ENCODE measurements at places on chromosomes 6 and 20. TPM values are rescaled to one million over a fixed set of nuclear protein-coding genes. Genes with fewer than 3 reads are reported as not detected.
A peak's percentile ranks its signal among the peaks of the same experiment; 100 is the strongest.

Gene BHLHE23
- not detected for polyA plus RNA-seq

Gene TBXT
- not detected for polyA plus RNA-seq

Gene VAPB
- 64.3 TPM for polyA plus RNA-seq

- peak; percentile 22 for DNase-seq
Measured at GRCh38 chr6:85670573-85670972, 27.9 kb upstream of the SYNCRIP start.

DNA sequence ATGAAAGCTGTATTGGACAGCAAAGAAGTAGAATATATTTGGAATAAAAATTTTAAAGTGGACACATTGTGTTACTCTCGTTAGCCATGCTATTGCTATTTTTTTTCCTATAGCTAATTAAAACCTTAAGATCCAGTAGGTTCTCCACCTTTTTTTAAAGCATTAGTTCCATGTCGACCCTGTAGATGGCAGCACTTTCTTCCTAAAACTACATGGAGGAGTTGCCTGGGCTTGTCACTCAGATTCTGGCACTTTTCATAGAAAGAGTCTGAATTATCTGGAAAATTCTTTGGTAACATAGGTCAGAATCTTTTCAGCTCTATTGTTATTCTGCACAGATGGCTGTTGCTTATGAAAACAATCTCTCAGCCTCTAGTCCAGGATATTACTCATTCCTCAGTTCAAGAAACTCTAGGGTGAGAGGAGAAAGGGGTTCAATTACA lies 42.0 kb upstream of the ESR1 start:
- DNase-seq = peak; percentile 50

DNA sequence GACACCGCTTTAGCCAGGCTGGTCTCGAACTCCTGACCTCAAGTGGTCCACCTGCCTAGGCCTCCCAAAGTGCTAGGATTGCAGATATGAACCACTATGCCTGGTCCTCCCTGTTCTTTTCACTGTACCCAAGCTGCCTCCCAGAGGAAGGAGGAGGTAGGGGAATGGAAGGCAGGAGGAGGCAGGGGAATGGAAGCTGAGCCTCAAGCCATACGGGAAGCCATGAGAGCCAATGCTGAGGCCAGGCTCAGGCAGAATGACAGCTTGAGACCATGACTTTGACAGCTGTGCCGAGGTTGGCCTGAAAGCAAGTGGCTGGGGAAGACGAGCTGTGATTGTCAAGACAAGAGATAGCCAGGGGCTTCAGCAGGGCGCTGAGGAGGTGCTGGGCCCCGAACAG lies 13.6 kb upstream of the ZNF335 start:
- DNase-seq = no peak

- no peak for DNase-seq
Measured at GRCh38 chr6:34247481-34248197, 1.2 kb downstream of the SMIM29 start.

- no peak for DNase-seq
Measured at GRCh38 chr20:6868861-6869260, 101.4 kb downstream of the BMP2 start.

DNA sequence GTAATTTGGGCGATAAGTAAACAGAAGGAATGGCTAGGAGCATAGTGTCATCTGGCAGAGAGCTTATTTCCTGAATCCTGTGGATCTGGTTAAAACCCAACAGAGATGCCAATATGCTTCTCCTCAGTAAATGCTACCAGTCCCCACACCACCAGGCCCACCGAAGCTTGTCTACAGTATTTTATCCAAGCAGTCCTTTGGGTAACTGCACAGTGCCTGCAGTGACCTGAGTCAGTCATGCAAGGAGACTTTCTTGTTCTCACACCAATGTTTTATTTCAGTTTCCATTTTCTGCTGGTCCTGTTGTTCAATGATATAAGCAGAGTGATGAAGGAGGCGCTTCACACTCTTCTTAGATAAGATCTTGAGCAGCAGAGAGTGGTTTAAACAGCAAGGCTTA lies 326.3 kb downstream of the RIMS1 start:
- no peak for DNase-seq

All from spinal cord (tissue), 10 donors.